ENCODE measurements at places on chromosomes 16 and 17.
A peak's percentile ranks its signal among the peaks of the same experiment; 100 is the strongest.

DNA sequence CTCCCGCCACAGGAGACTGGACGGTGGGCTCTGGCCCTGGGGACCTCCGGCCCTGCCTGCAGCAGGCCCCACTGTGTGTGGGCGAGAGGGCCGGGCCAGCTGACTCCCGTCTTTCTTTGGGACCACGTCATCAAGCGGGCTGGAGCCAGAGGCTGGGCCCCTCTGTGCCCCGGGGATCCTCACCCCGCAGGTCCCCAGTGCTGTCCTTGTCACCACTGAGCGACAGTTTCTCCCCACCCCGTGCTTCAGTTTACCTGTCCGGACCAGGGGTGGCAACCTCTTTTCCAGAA lies 181.9 kb upstream of the ZNF469 start:
- no peak for DNase-seq

DNA sequence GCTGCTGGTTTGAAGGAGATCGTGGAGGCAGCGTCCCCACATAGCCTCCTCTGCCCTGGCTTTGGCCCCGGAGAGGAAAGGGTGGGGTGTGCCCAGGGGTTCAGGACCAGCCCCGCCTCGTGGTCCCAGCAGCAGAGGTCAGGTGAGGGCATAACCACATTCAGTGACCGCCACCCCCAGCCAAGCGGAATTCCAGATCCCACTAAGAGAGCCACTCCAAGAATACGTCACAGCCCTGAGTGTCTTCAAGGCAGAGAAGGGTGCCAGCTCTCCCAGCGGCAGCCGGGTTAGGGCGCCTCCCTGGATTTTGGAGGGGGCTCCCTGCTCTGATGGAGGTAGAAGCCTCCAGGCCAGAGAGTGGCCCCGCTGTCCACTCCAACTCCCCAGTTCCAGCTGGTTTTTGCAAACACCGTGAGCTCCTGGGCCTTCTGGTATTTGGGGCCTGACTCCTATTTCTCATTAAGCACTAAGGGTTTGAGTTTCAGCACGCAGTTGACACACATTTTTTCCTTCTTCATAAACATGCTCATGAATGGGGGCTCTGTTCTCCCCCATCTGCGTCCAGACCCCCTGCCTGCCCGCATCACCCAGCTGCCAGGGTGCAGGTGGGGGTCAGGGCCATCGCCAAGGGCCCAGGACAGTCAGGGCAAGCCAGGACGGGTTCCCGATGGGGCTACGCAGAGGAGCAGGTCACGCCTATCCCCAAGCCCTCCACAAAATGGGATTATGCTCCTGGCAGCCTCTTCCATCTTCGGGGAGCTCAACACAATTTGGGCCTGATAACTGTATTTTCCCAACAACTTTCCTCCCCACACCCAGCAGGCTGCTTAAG lies 98.4 kb upstream of the PLCG2 start:
- no peak for DNase-seq

GRCh38 chr17:40884708-40885512 lies at the start of gene KRT20:
Gene KRT20 (minus strand): TSS chr17:40885242. CDS start chr17:40885185, 57 bp downstream.
- no peak for DNase-seq

GRCh38 chr16:11151885-11152629 lies 103.9 kb downstream of the SOCS1 start:
- no peak for DNase-seq

GRCh38 chr16:17828012-17828411 lies 357.3 kb upstream of the XYLT1 start:
- no peak for DNase-seq

DNA sequence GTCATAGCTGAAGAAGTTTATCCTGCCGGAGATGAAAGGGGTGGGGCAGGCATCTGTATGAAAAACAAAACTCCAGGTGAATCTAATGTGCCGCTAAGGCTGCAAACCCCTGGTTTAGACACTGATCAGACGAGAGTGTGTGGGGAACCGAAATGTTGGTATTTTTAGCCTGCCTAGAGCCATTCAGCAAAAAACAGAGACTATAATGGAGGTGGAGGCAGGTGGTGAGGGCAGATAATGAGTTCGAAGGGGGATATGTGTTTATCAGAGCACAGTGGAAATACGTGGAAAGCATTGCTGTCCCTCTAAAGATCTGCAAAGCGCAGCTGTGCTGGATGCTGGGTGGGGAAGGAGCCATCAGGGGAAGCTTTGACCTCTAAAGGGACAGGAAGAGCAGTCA lies 127.5 kb upstream of the WSCD1 start:
- DNase-seq: no peak

DNA sequence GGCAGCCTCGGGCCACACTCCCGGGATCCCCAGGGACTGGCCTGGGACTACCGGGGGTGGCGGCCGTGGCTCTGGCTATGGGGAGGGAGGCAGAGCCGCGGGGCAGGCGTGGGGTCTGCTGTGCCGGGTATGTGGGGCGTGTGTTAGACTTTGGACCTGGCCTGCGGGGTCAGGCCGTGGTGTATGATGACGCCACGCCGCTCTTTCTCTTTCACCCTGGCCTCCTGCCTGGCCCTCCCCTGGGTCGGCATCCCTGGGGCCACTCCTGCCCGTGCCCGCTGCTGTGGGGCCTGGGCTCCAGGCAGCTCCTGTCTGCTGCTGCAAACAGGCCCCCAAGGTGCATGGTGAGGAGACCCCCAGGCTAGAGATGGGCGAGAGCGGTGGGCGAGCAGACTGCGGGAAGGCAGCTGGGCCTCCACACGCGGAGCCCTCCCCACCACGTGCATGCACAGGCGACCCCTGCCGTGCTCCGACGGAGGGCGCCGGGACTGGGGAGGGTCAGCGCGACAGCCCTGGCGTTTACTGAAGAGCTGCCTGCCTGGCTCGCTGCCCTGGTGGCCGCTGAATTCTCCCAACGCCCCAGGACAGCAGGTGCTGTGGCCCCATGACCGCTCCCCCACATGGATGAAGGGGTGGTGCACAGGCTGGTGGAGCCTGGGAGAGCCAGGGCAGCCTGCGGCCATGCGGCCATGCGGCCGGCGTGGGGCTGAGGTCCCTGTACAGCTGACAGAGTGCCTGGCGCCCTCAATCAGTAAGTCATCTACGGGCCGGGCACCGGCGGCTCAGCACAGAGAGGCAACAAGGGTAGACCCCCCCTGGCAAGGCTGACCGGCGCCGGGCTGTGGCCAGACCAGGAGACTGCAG lies 16.0 kb downstream of the CAPN15 start:
- DNase-seq: no peak

DNA sequence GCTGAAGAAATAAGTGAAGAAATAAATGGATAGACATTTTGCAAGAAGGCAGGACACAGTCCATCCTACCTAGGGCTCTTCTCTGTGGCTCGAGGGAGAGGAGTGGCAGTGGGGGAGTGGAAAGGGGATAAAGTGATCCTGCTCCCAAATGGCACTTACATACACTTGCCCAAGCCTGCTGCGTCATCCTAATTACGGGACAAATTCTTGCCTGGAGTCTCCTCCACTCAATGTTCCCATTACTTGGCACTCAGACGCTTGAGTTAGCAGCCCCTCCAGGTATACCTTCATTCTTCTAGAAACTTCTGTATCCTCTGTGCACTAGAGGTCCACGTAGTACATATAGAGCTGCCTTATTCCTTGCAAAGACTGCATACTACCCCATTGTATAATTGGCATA lies 15.7 kb upstream of the MAP3K14 start:
- no peak for DNase-seq

DNA sequence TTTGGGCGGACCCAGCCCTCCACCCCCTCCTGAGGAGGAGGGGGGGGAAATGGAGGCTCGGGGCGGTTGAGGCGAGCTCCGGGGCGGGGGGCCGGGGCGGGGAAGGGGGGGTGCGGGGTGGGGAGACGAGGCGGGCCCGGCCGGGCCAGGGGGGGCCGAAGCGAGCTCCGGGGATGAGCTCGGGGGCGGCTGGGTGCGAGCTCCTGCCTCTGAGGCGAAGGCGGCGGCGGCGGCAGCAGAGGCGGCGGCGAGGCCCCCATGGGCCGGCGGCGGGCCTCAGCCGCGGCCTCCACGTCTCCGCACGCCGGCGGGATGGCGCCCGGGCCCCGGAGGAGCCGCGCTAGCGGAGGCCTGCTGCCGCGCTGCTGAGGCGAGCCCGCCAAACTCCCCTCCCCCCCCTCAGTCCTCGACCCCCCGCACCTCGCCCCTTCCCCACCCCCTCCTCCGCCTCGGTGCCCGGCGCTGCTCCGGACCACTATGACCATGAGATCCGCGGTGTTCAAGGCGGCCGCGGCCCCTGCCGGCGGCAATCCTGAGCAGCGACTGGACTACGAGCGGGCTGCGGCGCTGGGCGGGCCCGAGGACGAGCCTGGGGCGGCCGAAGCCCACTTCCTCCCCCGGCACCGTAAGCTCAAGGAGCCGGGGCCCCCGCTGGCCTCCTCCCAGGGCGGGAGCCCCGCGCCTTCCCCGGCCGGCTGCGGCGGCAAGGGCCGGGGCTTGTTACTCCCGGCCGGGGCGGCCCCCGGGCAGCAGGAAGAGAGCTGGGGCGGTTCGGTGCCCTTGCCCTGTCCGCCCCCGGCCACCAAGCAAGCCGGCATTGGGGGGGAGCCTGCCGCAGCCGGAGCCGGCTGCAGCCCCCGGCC lies 596 bp downstream of the MSL1 start:
- DNase-seq: peak; percentile 27

DNA sequence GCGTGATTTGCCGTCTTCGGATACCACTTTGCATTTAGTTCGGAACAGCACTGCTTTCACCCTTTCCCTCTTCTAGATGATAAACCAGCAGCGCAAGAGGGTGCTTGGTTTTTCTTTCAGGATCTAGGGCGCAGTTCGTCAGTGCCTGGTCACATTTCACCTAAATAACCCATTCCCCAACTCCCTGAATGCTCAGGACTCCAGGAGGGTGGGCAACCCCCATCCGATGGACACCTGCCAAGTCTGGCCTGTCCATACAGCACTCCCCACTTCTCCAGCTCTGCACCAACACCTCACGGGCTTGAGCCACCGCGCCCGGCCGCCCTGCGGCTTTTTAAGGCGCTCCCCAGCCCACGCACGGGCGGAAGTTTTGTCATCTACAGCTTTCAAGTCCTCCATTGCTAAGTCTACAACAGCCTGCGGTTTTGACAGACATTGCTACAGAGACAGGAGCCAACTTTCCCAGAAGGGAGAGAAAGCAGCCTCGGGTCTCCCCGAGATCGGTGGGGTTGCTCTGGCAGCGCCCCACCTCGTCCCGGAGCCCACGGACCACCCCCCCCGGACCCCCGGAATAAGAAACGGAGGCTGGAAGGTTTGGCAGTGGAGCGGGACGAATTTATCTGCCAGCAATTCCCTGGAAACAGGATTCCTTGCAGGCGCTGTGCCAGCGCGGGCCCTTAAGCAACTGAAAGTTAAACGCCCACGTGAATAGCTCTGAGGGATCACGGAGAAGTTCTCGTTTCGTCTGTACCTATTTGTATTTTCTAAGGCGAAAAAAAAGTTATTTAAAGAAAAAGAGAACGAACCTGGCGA lies 38.6 kb upstream of the SLFN13 start:
- peak; percentile 73 for DNase-seq

- DNase-seq: no peak
These were observed 26.0 kb upstream of the HNF1B start for GRCh38 chr17:37770631-37771518.

- no peak for DNase-seq
These were observed 36.6 kb upstream of the IL21R start for GRCh38 chr16:27365142-27366089.

GRCh38 chr16:78770353-78771091 lies 671.1 kb downstream of the WWOX start:
- peak; percentile 79 for DNase-seq

GRCh38 chr16:2511996-2512734 lies 1.6 kb upstream of the ATP6V0C start:
- no peak for DNase-seq

GRCh38 chr17:67995570-67996263 lies 552 bp downstream of the C17orf58 start:
- no peak for DNase-seq

- DNase-seq: no peak
These were observed 506.9 kb downstream of the RBFOX1 start for GRCh38 chr16:7839568-7839967.

DNA sequence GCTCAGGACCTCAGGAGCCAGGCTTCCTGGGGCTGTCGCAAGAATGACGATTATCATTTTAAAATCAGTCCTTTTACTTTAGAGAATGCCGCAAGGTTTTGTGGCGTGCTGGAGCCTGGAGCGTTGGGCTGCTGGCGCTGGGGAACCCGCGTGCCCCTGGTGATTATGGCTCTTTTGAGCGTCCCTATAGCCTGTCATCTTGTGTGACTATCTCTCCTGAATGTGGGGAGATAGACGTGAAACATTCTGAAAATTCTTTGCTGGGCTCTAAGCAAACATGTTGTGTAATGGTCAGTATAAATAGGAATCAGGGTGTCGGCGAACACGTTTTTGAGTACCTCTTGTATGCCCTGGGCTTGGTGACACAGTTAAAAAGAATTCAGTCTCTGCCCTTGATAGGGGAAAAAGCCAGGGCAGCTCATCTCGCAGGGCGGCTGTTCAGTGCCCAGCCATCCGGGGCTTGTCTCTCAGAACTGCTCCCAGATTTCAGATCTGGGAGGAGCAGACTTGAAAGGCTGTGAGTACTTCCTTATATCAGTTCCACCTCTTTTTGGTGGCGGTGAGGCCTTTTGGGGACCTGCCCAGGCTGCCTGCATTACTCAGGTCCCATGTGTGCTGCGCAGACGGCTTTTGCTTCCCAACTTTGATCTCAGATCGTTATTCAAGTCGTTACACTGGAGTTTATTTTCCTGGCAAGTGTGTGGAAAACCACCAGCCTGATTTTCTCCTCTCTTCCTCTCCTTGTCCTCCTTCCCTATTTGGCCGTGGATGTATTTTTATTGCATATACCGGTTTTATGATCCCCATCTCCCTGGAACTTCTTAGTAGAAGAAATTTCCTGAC lies 973 bp downstream of the SLC7A6 start:
- peak; percentile 50 for DNase-seq

DNA sequence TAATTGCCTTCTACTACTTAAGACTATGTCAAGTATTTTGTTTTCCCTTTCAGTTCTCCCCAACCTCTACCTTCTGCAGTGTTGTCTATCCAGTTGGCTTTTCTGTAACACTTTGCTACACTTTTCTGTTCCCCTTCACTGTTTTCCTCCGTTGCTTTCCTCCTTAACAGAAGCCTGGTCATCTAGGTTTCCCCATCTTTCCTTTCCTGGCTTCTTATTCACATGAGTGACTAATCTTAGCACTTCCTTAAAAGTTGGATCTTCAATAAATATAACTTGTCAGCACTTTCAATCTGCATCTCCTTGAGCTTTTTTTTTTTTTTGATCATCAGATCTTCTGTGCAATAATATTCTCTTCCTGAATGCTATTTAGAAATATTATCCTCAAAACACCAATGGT lies 2.8 kb upstream of the SLFN11 start:
- no peak for DNase-seq

DNA sequence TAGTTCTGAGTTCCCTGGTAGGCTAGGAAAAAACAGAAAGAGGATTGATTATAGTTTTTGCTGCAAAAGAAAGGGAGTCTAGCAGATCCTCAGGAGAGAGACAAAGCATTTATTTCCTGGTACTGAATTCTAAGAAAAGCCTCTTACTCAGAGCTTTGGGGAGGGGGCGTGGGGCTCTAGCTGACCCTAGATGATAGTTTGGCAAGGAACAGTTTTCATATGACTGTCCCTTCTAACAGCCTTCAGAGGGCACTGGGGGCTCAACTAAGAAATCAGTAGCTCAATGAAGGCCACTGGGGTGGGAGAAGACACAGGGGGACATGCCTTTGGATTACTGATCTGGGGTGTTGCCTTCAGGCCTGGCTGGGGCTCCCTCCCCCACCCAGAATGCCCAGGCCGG lies 4.0 kb downstream of the CA7 start:
- no peak for DNase-seq

GRCh38 chr16:79949417-79949816 lies 348.9 kb upstream of the MAF start:
- no peak for DNase-seq

GRCh38 chr16:70659546-70659945 lies 13.2 kb downstream of the IL34 start:
- no peak for DNase-seq

Data from CD4-positive, alpha-beta T cell treated with Interleukin-4 for 1 hour (primary cell).